ENCODE measurements at places on chromosomes 11 and 22.

GRCh38 chr11:131108760-131109159 is 192.5 kb upstream of the SNX19 start:
- no peak for DNase-seq

GRCh38 chr11:44403587-44404273 is 93.8 kb upstream of the ALX4 start:
- no peak for DNase-seq

DNA sequence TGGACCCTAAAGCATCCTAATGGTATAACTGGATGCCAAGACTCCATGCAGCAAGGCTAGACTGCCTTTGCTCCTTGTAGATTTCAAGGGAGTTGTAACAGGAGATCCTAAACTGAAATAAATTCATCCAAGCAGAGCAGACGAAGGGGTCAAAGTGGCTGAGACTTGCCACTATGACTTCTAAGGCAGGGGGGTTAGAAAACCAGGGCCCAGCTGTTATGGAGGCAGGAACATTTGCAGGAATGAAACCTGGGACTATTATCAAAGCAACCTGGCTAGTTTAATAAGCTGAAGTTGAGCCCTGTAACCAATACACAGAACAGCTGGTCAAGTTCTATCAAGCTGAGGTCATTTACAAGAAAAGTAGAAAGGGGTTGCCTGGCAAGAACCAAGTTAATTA is 122.2 kb upstream of the TRPC6 start:
- no peak for DNase-seq

GRCh38 chr11:111513240-111513605 is 1.0 kb upstream of the BTG4 start:
- no peak for DNase-seq

- DNase-seq = no peak
Observed at GRCh38 chr11:64856382-64857227, 12.2 kb upstream of the CDC42BPG start.

DNA sequence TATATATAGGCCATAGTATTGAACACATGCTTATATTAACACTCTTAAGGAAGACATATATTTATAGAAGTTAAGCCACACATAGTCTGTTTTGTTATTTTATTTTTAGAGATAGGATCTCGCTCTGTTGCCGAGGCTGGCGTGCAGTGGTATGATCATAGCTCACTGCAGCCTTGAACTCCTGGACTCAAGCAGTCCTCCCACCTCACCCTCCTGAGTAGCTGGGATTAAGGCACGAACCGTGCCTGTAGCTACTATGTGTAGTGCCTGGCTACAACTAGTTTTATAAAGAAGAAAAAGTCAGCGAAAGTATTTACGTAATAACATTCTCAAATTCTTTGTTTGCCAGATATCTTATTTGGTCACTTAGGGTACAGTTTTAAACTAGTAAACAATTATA is 5.6 kb upstream of the UCP2 start:
- no peak for DNase-seq

DNA sequence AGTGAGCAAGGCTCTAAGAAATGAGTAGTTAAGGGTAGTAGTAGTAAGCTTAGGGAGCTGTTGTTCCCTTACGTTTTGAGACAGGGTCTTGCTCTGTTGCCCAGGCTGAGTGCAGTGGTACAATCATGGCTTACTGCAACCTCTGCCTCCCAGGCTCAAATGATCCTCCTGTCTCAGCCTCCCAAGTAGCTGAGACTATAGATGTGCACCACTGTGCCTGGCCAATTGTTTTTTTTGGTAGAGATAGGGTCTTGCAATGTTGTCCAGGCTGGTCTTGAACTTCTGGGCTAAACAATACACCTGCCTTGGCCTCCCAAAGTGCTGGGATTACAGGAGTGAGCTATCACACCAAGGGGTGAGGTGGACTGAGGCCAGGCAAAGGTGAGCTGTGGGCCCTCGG is 10.0 kb downstream of the SMIM38 start:
- no peak for DNase-seq

DNA sequence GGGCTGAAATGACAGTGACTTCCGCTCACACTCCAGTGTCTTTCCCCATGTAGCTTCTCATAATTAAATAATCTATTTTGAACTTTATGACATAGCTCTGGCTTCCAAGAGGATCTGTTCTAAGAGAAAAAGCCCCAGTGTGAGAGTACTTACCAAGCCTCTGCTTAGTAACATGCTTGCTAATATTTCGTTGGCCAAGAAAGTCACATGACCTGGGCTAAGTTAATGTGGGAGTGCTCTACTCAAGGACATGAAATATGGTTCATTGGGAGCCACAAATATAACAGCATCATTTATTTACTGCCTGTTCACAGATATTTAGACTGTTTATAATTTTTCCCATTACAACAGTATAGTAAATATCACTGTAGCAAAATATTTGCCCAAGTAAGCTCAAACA is 42.5 kb downstream of the CCDC73 start:
- DNase-seq = no peak

- DNase-seq = no peak
Observed at GRCh38 chr11:19677381-19678080, 35.1 kb upstream of the NAV2 start.

- no peak for DNase-seq
Observed at GRCh38 chr22:39176143-39176713, 23.7 kb upstream of the CBX7 start.

DNA sequence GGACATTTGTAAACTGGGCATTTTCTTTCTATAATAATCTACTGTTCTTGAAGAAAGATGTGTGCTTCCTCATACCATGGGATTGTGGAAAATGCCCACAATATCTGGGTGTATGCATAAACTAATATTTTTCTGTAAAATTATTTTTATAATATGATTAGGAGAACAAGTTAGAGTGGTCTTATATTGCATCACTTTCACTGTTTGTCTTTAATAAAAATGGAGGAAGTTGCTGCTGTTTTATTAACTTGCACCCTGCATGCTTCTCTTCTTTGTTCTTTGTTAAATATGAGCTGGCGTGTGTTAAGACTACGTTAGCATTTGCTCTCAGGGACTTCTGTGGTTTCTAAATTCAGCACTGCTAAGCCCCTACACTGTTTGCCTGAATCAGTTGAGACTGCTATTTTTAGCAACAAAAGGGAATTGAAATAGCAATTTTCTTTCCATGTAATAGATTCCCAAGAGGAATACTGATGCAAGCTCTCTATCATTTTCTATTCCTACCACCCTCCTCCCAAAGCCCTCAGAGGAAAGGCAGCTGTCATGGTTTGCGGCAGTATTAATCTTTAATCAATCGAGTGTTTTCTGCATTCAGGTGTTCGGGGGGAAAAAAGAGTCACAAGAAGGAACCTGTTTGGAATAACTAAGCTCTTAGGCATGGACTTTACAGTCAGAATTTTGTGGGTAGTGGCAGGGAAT is 56.1 kb downstream of the HSD17B12 start:
- no peak for DNase-seq

GRCh38 chr11:19800714-19801519 is 88.3 kb downstream of the NAV2 start:
- no peak for DNase-seq

GRCh38 chr22:44014241-44014640 is 9.9 kb upstream of the PARVB start:
- no peak for DNase-seq

DNA sequence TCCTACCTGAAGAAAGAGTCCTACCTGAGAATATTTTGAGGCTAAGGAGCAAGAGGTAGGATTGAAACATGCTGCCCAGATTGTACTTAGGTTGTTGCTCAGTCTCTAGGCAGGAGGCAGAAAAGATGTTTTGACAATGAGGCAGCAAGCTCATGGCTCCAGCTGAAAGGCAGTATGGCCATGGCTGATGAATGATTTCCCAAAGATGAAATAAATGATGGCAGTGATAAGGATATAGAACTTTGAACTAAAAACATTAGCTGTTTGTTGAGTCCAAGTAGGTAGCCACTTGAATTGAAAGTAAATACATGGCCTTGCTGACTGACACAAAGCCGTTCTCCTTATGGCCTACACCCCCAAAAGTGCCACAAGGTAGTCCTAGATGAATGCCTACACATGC is 6.8 kb upstream of the NEU3 start:
- DNase-seq = no peak

DNA sequence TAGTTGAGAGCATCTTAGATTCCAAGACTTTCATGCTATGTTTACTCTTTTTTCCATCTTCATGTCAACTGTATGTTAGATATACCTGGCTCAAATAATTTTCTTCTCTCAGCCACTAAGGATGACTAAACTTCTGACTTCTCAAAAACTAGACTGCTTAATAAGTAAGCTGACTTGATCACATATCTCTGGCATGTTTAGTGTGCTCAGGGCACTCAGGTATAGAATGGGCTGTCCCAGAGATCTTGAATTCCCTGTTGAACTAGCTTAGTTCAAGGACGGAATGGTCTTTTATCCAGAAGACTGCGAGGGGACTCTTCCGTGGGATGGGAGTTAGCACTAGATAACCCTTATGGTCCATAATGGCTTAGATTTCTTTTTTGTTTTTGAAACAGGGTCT is 13.0 kb downstream of the NEU3 start:
- no peak for DNase-seq

DNA sequence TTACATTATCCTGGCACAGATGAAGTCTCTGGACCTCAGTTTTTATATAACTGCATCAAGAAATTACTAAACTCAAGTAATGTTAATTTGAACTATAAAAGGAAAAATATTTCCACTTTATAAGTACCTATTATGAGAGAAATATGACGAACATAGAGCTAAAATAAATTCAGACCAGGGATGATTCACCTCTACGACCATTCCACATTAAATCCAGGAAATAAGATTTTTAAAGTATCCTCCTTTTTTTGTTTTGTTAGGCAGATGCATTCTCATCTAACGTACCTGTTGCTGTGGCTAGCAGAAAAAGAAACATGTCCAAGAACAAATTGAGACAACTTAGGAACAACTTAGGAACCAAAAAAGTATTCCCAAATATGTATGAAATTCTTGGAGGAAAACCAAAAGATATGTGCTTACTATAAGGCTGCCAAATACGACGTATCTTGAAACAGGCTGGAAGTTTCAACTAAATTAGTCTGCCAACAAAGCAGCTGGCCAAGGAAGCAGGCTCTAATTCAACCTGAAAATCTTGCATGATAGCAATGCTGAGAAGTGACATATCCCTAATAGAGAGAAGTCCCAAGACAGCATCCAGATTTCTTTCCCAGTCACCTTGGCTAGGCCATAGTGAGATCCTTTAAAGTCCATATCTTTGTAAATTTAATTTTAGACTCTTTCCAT is 15.7 kb downstream of the SPTY2D1 start:
- no peak for DNase-seq

DNA sequence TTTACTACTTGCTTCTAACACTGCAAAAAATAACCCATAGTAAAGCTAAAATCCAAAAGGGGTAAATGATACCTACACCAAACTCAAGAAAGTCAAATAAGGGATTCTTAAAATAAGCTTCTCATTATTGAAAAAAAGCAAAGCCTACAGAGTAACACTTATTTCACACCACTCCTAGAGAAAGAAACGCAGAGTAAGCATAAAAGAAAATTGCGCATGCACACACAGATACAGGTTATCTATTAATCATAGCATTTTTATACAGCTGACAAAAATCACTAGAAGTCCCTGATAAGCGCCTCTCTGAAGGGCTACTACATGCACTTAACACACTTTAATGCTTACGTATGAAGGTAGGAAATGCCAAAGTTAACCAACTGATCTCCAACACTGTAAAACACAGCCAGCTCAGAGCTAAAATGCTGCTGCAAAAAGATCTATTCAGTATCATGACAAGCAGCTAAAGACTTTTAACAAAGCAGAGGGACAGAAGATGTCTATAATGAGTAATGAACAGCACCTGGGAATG is 14.0 kb downstream of the RBFOX2 start:
- no peak for DNase-seq

DNA sequence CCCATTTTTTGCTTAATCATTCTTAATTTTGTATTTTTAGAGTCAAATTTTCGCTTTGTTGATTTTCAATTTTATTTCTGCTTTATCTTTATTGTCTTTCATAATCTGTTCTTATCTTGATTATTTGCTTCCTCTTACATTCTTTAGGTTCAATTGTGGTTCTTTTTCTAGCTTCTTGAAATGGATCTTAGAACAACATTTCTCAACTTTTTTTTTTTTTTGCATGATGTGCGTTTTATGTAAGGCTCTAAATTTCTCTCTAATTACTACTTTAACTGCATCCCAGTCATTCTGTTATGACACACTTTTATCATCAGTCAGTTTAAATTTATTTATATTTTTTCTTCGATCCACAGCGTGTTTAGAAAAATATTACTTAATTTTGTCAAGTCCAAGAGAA is 65.2 kb upstream of the PARVA start:
- no peak for DNase-seq

- no peak for DNase-seq
Observed at GRCh38 chr22:25987948-25988347, 181.3 kb upstream of the SEZ6L start.

- no peak for DNase-seq
Observed at GRCh38 chr22:36277482-36278291, 24.8 kb downstream of the APOL1 start.

- no peak for DNase-seq
Observed at GRCh38 chr22:28791841-28792490, 8.4 kb downstream of the XBP1 start.

DNA sequence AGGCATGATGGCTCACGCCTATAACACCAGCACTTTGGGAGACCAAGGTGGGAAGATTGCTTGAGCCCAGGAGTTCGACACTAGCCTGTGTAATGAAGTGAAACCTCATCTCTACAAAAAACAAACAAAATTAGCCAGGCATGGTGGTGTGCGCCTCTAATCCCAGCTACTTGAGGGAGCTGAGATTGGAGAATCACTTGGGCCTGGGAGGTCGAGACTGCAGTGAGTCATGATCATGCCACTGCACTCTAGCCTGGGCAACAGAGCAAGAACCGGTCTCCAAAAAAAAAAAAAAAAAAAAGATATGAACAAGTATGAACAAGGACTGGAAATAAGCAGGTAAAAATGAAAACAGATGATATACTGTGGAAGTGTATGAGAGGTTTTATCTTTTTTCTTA is 54.1 kb upstream of the SOX6 start:
- no peak for DNase-seq

DNA sequence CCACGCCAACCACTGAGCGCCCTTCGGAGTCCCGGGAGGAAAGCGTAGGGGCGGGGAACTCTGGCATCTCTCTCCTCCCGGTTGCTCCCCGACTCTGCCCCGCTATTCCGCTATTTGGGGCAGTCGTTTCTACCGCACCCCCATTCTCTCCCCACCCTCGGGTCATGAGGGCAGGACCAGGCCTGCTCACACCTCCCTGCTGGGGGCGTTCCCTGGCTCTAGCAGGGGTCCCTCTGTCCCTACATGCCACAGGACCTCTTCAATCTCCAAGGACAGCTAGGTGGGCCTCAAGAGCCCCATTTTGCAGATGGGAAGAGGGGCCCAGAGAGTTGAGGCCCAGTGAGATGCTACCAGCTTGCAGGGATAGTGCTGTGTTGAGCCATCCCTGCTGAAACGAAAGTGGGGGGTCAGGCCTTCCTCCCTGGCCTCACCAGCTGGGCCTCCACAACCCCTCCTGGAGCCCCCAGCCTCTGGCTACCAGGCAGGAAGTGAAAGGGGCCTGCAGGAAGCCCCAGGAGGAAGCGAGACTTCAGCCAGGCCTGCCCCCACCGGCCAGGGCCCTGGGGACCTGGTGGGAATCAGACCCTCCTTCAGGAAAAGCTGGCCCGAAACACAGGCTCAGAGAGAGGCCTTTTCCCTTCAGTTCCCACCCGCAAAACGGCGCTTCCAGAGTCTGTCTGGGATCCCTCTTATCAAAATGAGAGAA is 5.5 kb upstream of the SHISA8 start:
- DNase-seq = no peak
